Astrocyte of the spinal cord (primary cell): ENCODE measurements at places on chromosomes 1 and 21.

GRCh38 chr21:8991088-8991907, 1530.1 kb upstream of the TPTE start:
- no peak for DNase-seq

DNA sequence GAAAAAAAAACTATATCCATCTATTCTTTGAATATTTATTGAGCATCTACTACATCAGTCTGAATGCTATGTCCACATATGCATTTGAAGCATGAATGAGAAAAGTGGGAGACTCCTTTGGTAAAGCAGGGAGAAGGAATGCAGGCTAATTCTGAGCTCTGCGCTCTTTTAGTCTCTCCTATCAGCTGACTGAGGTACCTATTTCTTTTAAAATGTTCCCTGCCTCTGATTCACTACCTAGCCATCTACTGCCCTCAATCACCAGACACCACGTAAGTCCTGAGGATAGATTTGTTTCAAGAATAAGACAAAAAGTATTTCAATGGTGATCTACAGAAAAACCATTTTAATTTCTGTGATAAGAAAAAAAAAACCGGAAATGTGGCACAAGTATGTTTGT, 3.8 kb upstream of the RGS13 start:
- DNase-seq, result no peak

GRCh38 chr1:91635763-91636162, 135.1 kb downstream of the CDC7 start:
- no peak for DNase-seq

- no peak for DNase-seq
These were observed 28.5 kb upstream of the CAMK1G start for GRCh38 chr1:209554761-209555611.

- DNase-seq, result no peak
These were observed 1.4 kb upstream of the GPR161 start for GRCh38 chr1:168138134-168138533.

- DNase-seq, result no peak
These were observed 16.1 kb upstream of the DPYD start for GRCh38 chr1:97936976-97937375.

DNA sequence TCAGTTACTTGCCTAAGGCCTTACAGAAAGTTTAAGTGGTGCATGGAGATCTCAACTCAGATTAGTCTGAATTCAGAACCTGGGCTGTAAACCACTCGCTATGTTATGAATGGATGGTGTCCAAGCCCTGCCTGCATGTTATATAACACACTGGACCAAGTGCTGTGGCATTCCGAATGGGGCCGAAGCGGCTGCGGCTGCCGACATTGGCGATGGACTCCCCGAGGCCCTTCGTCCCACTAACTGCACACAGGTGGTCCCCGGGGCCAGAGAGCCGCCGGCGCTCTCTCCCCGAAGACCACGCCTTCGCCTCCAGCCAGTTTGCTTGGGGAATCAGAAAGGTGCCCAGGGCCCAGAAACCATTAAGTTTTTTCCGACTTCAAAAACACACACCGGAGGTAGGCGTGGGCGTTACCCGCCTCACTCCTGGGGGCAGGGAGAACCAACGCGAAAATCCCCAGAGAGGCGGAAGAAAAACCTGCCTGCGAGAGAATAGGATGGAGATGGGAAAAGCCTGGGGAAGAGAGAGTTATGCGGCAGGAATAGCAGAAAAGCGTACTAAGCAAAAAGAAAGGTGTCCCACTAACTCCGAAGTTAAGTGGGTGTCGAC, 579 bp upstream of the TENT5C start:
- peak; percentile 22 for DNase-seq

DNA sequence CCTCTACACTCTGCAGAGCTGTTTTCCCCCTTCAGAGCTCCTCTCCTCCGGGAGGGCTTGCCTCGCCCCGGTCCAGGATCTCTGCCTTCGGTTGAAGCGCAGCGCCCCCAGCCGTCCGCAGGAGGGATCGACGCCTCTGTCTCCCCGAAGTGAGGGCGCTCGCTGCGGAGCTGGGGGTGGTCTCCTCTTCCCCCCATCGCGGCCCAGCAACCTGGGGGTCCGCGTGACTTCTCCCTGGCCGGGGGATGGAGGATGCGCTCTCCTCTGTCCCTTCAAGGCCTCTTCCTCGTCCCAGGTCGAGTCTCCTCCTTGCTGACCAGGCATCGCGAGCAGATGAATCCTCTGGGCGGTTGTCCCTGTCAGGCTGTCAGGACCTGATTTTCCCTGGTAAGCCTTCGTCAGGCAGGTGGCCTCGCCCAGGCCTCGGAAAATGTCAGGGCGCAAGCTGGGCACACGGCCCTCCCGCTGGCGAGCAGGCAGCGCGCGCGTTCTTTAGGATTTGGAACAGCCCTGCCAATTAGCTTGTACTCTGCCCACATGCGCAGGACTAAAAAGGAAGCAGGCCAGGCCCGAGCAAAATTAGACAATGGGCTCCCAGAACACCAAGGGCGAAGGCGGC, 90.5 kb downstream of the EDEM3 start:
- DNase-seq, result peak; percentile 64

DNA sequence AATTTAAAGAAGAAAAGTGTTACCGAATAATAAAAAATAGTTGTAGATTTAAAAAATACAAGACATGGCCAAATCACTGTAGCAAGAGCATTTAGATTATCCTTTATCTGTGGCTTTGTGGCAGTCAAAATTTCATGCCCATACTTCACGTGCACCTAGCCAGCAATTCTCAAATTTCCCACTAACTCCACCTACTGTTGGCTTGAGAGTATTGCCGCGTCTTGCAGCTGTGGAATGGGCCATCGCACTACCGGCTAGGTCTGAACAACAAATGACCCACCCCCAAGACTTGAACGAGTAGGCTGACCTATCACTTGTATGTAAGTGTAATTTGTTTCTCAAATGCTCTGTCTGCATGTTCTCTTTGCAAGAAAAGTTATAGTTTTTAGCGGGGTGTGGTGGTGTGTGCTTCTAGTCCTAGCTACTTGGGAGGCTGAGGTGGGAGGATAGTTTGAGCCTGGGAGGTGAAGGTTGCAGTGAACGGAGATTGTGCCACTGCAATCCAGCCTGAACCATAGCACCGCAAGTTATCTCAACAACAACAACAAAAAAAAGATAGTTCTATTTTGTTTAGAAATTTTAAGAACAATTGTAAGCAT, 4.1 kb downstream of the KRTAP13-4 start:
- DNase-seq, result peak; percentile 1
